ACHN (cell line): ENCODE measurements at places on chromosomes 6 and 20.

DNA sequence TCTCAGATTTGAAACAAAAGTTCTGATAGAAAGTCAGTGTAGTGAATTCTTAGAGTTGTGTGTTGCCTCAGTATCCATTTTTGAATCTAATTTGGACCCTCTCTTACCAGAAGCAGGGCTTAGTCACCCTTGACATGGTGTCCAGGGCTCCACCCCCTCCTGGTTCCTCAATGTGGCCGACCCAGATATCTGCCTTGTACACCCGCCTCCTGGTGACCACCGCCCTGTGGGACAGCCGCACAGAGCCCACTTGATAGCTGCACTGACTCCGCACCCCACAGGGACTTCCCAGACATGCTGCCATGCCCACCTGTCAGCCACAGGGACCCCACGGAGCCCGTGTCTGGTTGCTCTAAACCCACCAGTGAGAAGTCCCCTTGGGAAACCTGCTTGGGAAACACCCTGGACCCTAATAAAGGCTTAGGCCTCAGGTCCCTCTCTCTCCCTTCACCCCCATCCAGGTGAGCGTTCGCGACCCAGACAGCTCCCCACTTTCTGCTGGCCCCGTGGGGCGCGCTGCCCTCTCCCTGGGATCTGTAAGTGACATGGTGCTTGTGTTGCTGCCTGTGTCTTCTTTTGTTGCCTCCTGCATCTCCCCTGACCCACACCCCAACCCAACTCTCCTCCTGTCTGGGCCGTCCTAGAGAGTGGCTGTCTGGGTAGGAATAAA, 47.2 kb upstream of the SYNDIG1 start:
- DNase-seq = no peak

GRCh38 chr6:36443471-36444428, 950 bp downstream of the KCTD20 start:
- peak; percentile 35 for DNase-seq

- peak; percentile 94 for DNase-seq
Measured at GRCh38 chr6:33205191-33206026, 954 bp downstream of the HSD17B8 start.

DNA sequence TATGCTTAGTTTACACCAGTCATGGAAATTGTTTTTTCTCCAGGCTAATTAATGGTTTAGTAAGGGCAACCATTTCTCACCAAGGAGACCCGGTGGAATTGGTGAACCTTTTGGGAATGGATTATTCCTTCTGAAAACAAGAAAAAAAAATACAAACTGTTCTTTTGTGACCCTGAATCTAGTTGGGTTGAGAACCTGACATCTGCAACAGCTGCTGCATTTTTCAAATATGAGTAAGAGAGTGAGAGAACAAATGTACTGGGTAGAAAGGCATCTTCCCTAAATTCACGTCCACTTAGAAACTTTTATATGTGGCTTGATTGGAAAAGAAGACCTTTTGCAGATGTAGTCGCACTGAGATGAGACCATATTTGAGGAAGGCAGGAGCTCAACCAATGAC, 553.4 kb upstream of the EPHA7 start:
- DNase-seq = no peak

DNA sequence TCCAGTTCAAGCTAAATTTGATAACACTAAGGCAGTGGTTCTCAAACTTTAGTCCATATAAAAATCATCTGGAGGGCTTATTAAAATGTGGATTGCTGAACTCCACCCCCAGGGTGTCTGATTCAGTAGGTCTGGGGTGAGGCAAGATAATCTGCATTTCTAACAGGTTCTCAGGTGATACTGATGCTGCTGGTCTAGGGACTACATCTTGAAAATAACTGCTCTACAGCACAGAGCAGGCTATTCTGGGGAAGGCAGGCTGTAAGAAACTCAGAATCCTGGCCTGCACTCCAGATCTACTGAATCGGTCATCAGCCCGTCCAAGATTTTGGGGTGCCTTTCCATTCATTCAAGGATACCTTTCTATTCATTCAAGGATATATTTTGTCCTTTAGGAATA, 11.5 kb downstream of the CALHM5 start:
- no peak for DNase-seq

DNA sequence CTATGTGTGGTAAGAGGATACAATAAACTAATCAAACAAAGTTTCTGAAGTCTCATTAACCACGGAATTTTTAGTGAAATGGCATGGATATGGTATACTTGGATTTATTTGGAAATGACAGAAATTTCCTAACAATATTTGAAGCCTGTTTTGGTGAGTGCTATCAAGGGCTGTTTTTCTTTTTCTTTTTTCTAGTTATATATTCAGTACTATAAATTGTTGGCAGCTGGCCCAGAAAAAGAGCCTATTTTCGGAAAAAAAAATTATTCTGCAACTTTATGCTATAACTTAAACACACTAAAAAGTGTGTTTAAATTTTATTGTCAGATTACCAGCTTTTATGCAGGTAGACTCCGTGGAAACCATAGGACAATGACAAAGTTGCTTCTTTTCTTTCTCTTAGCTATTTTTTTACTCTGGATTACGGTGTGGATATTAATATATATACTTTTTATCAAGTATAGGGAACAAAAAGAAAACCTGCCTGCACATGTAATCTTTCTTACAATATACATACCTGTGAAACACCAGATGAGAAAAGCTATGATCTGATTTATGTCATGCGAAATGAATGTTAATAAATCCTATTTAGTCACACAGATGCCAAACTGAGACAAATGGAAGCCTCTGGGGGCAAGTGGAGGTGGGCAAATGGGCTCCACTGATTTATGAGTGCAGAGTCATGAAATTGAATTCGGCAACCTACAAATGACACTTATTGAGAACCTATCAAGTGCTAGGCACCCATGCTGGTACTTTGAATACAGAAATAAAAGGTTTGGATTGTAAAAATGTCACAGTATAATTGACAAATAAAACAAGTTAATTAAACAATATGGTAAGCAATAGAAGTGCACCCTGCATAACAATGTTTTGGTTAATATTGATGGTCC, 919.5 kb upstream of the FLRT3 start:
- DNase-seq = no peak
